ENCODE measurements at places on chromosomes 16 and 17.

GRCh38 chr17:59154292-59154720, 680 bp downstream of the SKA2 start:
- peak overlapping the region; percentile 85 for H3K4me3 ChIP-seq
- H3K27me3 ChIP-seq = no peaks in the 10 kb centered on the region
- H3K27ac ChIP-seq = peak overlapping the region; percentile 99
- H3K36me3 ChIP-seq = peaks cover 2% of the 10 kb centered on the region
- DNase-seq = peak; percentile 68

DNA sequence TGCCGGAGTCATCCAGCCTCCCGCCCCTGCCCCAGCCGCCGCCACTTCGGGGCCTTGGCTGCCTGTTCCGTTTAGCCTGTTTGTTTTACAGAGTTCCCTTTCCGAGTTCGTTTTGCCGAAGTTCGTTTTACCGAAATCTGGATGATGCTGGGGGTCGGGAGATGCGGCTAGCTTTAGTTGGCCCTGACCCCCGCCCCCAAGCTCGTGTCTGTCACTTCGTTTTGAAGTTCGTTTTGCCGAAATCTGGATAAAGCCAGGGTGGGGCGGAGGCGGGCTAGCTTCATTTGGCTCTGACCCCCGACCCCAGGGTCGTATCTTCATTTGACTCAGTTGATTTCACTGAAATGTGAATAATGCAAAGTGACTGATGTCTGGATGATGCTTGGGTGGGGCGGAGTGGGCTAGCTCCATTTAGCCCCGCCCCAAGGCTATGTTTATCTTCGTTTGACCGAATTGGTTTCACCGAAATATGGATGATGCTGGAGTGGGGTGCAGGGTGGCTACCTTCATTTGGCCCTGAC, 591 bp downstream of the PSMD7 start:
- peaks cover 7% of the 10 kb centered on the region for H3K4me1 ChIP-seq
- no peak for DNase-seq
- peak overlapping the region; percentile 80 for H3K27ac ChIP-seq
- H3K4me3 ChIP-seq = peak overlapping the region; percentile 100
- peaks cover 3% of the 10 kb centered on the region for H3K36me3 ChIP-seq

DNA sequence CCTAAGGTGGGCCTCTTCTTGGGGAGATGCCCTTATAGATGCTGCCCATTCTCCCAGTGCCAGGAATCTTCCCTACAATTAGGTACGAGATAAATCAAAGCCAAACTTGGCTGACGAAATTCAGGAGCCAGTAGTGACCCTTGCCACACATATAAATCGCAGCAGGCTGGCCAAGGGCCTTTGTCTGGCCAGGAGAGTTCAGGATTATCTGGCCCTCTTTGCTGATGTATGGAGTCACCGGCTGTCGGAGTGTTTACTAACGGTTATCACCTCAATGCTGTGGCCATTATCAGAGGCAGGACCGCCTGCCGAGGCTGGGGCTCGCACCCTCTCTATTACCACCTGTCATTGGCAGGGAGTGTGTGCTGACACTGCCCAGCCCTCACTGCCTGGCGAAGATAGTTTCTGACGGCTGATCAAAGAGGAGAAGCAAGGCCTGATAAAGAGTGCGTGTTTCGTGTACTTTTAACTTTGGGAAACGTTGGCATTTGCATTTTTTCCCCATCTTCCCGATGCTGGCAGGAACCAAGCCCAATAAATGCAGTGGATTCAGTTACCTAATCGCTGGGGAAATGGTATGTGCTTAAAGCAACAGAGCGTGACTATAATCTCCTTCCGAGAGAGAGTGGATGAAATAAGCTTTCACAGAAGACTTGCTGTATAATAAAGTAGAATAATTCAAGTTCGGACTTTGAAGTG, 32.8 kb upstream of the TBX2 start:
- no peaks in the 10 kb centered on the region for H3K27me3 ChIP-seq
- no peak overlapping the region for H3K4me3 ChIP-seq
- no peak for DNase-seq
- no peak overlapping the region for H3K27ac ChIP-seq
- H3K36me3 ChIP-seq = no peaks in the 10 kb centered on the region

GRCh38 chr17:1399679-1400512, at the start of gene YWHAE:
TSS of gene YWHAE (minus strand) at chr17:1400222. CDS start at chr17:1400110, 112 bp downstream.
- H3K4me3 ChIP-seq = peak within 1 kb of the TSS; percentile 83
- DNase-seq = peak; percentile 99
- peaks cover 2% of the 10 kb centered on the region for H3K36me3 ChIP-seq
- peak within 1 kb of the TSS; percentile 98 for H3K27ac ChIP-seq
- no peaks in the 10 kb centered on the region for H3K27me3 ChIP-seq
- H3K4me1 ChIP-seq = peaks cover 7% of the 10 kb centered on the region

GRCh38 chr17:3794557-3795389, 6.2 kb downstream of the ITGAE start:
- H3K4me3 ChIP-seq = no peak overlapping the region
- H3K27me3 ChIP-seq = no peaks in the 10 kb centered on the region
- DNase-seq = no peak
- H3K4me1 ChIP-seq = peaks cover 11% of the 10 kb centered on the region
- H3K36me3 ChIP-seq = peaks cover 2% of the 10 kb centered on the region

Data from trophoblast cell (in vitro differentiated cells and primary cell).